Sciatic nerve (tissue), 2 donors: ENCODE measurements at places on chromosomes 16 and 17. TPM values are rescaled to one million over a fixed set of nuclear protein-coding genes. Genes with fewer than 3 reads are reported as not detected.

- no peak for DNase-seq
Observed at GRCh38 chr16:51553314-51553713, 402.2 kb upstream of the SALL1 start.

DNA sequence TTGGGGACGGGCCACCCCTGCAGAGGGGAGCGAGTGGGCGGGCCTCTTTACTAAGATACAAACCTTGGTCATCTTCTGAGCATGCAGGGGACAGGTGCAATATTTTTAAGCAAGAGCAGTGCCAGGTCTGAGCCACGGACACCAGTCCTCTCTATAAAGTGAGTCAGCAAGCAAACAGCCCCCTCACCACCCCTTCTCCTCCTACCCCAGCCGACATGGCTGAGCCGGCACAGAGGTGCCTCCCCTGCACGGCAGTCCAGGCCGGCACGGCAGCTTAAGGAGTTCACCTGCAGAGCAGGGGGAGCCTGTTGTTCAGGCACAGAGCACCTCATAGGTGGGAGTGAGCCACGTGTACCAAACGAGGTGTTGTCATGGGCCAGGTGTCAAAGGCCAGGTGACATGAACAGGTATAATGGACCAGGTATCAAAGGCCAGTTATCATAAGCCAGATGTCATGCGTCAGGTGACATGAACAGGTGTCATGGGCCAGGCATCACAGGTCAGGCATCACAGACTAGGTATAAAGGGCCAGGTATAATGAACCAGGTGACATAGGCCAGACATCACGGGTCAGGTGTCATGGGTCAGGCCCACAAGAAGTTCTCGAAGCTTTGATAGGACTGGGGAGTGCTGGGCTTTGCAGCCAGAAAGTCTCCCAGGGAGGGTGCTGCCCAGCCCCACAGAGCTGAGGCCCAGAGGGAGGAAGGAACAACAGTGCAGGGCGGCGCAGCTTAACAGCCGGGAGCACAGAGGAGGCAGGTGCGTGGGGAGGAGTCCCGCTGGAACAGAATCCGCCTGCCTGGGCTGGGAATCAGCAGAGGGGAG is 42.6 kb upstream of the ZNF469 start:
- DNase-seq: no peak

- DNase-seq: no peak
Observed at GRCh38 chr16:30094541-30095165, 1.4 kb downstream of the YPEL3 start.

GRCh38 chr16:73113336-73113735 is 65.4 kb upstream of the ZFHX3 start:
- DNase-seq: no peak

- no peak for DNase-seq
Observed at GRCh38 chr16:57752581-57753447, 17.2 kb downstream of the KATNB1 start.

DNA sequence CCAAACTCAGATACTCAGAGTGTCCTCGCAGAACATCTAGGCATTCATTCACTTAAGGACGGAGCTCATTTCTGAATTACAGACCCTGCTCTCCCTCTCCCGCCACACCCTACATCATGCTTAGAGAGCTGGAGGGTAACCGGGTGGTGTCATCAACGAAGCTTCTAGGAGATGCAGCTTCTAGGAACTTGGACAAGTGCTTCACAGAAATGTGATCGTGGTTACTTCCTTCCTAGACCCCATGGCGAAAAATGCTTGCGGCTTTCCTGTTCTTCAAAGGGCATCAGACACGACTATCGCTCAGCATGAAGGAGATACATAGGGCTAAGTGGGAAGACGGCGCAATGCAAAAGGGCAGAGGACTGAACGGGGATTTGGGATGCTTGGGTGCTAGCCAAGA is 126.8 kb downstream of the ZFHX3 start:
- no peak for DNase-seq

DNA sequence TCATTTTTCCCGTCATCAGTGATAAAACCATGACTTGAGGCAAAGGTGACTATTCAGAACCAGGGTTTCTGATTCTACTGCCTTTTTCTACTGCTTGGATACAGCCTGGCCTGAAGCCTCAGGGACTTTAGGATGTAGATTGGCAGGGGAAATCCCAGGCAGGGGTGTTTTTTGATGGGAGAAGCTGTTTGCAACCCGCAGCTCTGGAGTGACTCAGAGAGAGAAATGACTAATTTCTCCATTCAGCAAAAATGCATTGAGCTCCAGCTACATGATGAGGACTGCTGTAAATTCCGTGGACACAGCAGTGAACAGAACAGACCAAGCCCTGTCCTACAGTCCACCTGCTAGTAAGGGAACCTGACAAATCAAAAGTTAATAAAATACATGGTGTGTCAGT is 560.6 kb downstream of the CDH13 start:
- no peak for DNase-seq

- no peak for DNase-seq
Observed at GRCh38 chr17:70653850-70654249, 484.5 kb downstream of the KCNJ2 start.

- DNase-seq: peak; percentile 21
Observed at GRCh38 chr17:64162554-64162953, 32.6 kb upstream of the ERN1 start.

DNA sequence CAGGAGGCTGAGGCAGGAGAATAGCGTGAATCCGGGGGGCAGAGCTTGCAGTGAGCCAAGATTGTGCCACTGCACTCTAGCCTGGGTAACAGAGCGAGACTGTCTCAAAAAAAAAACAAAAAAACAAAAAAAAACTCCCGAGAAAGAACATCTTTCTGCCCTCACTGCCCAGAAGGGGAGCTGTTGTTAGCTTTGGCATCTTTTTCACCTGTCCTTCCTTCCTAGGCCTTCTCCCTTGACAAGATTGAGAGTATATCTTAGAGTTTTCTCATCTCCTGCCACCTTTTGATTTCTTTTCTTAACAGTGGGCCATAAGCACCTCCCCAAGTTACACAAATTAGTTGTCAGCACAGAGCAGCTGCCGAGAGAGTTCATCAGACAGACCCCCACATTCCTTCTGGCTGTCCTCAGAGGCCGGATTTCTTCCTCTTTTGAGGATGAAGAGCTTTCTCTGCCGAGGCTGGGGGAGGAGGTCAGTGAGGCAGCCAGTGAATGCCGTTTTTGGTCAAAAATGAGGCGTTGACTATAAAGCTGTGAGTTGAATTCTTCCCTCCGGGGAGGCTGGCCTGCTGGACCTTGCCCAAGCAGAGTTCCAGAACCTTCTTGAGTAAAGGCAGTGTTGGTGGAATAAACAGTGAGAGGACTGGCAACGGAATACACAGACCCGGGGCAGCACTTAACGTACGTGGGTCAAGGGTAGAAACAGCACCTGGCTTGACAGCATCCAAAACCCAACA is 127.0 kb downstream of the ABCC6 start:
- no peak for DNase-seq

GRCh38 chr16:74304164-74304834 is 7.7 kb downstream of the PSMD7 start:
- no peak for DNase-seq

GRCh38 chr17:4136373-4136772 is 6.5 kb downstream of the ZZEF1 start:
- DNase-seq: no peak

- DNase-seq: peak; percentile 91
Observed at GRCh38 chr17:67374329-67375053, 2.6 kb upstream of the PITPNC1 start.

- no peak for DNase-seq
Observed at GRCh38 chr17:60043846-60044245, 34.9 kb downstream of the HEATR6 start.

DNA sequence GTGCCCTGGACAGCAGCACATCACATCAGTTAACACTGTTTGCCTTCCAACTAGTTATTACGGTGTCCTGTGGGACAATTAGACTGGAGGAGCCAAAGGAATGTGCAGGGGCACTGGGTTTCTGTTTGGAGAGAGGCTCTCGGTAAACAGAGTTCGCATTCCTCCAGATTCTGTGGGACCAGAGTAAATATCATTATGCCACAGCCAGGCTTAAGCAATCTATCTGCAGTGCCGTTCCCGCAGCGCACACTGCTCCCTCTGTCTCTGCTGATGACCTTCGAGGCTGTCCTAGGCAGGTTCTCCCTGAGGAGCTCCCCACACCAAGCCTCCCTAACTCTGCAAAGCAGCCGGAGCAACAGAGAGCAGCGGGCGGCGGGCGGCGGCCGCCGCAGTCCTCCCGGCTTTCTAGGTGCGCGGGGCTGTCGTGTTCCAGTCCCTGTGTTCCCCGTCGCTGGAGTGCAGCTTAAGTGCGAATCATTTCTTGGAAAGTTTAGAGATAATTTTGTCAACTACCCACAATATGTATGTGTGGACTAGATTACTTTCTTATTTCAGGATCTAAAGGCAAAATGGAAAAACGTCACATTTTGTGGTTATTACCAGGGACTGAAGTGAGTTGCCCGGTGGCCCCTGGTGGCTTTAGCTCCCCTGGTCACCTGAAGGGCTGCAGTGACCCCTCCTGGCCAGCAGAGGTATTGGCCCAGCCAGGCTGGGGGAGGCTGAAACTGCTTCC is 43.3 kb downstream of the PGS1 start:
- peak; percentile 88 for DNase-seq

GRCh38 chr17:72297326-72298115 is 176.7 kb downstream of the SOX9 start:
- no peak for DNase-seq

DNA sequence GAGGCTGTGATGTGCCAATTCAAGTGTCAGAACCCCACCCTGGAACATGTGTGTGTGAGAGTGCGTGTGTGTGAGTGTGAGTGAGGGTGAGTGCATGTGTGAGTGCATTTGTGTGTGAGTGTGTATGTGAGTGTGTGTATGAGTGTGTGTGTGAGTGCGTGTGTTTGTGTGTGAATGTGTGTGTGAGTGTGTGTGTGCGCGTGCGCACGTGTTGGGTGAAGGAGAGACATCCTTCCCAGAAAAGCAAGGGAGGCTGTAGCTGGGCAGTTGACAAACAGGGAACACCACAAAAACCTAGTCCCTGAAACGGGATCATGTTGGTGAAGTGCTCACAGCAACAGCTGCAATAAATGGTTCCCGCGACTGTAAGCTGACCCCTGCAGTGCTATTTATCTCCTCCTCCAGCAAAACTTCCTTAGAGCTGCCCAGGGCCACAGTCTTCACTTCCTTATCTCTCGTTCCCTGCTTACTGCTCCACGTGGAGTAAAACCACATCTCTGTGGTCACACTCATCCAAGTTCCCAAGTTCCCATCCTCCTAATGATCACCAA is 40.1 kb upstream of the RPL38 start:
- no peak for DNase-seq

DNA sequence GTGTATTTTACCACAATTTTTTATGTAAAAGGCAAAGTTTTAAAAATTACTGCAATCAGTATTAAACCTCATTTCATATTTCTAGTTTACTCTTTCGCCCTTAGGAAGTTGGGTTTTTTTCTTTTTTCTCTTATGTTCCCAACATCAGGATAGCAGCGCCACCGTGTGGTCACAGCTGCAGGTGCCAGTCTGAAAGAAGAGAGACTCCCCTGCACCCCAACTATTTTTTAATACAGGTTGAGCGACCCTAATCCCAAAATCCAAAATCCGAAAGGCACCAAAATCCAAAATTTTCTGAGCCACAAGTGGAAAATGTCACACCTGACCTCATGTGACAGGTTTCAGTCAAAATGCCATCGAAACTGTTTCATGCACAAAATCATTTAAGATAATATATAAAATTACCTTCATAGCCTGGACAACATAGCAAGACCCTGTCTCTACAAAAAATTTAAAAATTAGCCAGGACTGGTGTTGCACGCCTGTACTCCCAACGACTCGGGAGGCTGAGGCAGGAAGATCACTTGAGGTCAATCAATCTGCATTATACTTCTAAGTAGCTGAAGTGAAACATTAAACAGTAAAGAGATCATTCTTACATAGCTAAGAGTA is 21.8 kb upstream of the ASGR2 start:
- DNase-seq: peak; percentile 89

DNA sequence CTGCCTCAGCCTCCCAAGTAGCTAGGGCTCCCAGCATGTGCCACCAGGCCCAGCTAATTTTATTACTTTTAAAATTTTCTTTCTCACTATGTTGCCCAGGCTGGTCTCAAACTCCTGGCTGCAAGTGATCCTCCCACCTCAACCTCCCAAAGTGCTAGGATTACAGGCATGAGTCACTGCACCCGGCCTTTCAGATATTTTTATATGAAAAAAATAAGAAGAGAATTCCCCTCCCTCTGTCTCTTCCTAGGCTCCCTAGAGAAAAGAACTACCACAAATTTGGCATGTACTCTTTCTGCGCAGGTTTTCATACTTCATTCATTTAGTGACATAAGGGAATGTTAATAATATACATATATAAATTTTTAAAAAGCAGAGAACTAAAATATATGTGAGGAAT is 21.7 kb upstream of the SMURF2 start:
- DNase-seq: no peak

DNA sequence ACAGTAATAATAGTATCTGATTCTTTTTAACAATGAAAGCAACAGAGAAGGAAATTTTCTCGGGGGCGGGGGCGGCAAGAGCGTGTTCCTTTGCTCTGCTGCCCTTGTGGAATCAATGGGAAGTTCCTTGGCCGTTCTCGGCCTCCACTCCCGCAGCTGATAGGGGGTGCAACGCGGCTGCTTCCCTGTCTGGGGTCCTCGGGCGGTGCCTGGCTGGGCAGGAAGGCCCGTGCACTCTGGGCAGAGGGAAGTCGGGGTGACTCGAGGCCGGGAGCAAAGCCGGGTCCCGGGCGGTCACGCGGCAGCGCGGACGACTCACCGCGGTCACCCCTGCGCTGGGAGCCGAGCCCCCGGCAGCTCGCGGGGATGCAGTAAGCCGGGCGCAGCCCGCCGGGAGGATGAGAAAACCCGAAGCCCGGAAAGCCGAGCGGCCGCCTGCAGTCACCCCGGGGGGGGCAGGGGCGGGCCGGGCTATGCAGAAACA is 2.5 kb downstream of the TUBB3 start:
- no peak for DNase-seq

GRCh38 chr17:10741416-10742135 is 11.8 kb upstream of the TMEM220 start:
- no peak for DNase-seq

GRCh38 chr17:17087424-17088015 is 45.3 kb downstream of the MPRIP start:
- peak; percentile 41 for DNase-seq

DNA sequence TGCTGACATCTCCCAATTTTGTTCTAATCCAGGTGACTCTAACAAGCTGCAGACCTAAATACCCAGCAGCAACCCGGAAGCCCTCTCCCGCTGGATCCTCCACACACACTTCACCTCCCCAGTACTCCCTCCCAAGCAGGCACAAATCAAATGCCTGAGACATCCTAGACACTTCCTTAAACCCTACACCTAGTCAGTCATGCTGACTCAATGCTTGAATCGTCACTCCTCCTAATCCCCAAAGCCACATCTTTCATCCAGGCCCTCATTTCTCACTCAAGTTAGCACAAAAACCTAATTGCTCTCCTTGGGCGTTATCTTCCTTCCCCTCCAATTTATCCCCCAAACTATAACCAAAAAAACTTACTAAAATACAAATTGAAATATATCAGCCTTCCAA is 32.7 kb downstream of the CMC2 start:
- DNase-seq: no peak

ATP2A3 gene
- 13.8 TPM for total RNA-seq

CCT6B gene
- total RNA-seq: 2.9 TPM

HLF gene
- total RNA-seq: 21.4 TPM

CARD14 gene
- 0.49 TPM for total RNA-seq

DCUN1D3 gene
- 30.7 TPM for total RNA-seq

TBC1D26 gene
- 0.27 TPM for total RNA-seq

CCL14 gene
- total RNA-seq: 96.8 TPM
